Stimulated activated CD4-positive, alpha-beta T cell treated with anti-CD3 and anti-CD28 coated beads, Interleukin-1b, Interleukin-23, amount 100 ng/mL, for 24 hours (primary cell): ENCODE measurements at places on chromosomes 3 and 15.

- DNase-seq = no peak
These were observed 72.8 kb upstream of the ITGA11 start for GRCh38 chr15:68504681-68505170.

DNA sequence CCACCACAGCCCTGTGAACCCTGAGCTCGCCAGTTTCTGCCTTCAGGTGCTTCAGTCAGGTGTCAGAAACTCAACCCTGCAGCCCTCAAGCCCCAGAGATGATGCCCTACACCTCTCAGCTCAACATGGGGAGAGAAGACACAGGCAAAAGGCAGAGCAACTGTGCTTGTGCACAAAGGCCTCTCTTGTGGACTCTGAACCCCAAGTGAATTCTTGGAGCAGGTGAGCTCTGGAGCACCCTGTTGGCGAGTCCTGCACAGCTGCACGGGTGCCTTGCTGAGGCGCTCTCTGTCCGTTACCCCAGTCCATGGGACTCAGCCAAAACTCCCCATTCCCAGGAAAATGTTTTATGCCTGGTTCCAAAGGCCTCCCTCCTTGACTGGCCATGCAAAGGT, 197.0 kb downstream of the KLF13 start:
- DNase-seq = no peak

- DNase-seq = no peak
These were observed 62.8 kb downstream of the ABHD2 start for GRCh38 chr15:89150762-89151664.

DNA sequence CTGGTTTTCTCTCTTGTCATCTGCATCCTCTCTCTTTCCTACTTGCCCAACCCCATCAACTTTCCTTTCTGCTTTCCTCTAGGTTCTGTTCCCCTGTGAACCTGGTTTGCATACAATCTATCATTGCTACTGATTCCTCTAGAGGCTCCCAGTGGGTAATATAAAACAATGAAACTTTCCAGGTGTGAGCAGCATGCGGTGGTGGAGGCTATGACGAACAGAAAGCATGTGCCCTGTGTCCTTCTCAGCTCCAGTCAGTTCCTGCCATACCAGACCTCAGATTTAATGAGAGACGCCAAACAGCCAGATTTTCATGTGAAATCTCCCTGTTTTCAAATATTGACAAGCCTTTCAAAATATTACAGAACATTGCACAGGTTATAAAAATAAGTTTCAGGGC, 3.5 kb upstream of the ACAP2 start:
- no peak for DNase-seq

DNA sequence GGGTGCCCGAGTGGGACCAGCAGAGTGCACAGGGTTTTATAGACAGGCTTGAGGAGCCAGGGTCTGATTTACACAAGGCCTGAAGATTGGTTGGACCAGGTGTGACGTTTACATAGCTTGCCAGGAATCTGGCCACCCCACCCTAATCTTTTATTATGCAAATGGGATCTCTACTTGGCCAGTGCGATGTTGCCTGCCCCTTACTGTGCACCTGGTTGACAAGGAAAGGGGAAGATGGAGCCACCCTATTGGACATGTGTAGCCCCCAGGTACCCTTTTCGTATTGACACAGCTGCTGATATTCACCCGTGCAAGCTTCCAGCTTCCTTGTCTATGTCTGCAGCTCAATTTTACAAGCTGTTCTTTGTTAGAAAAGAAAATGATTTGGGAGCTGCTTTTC, 132.0 kb downstream of the ARNT2 start:
- no peak for DNase-seq

GRCh38 chr3:74360406-74360805, 254.1 kb downstream of the CNTN3 start:
- DNase-seq = no peak

DNA sequence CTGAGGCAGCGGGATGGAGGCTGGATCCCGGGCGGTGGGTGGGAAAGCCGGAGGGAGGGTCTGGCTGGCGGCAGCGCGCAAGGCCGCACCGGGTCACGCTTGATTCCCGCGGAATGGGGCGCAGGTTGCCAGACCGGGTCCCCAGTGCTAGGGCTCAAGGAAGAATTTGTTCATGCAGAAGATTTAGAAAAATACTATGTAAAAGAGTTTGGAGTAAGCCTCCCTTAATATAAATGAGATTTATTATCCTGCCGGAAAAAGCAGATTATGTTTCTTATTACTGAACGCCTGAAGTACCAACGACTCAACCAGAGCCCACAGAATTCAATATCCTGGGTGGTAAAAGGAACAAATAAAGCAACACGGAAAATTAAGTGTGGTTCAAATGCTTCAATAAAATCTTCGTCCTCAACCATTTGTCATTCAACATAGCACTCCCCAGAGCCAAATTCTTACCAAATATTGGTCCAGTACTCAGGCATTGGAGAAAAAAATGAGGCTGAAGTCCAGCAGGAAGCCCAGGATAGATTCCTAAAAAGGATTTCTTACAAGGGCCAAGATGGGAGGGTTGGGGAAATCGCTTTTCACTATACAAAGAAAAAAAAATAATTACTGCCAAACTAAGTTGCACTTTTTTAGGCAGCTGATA, 1.2 kb upstream of the ZBTB20 start:
- DNase-seq = no peak

GRCh38 chr15:98187549-98187948, 227.0 kb downstream of the ARRDC4 start:
- no peak for DNase-seq

GRCh38 chr15:58369261-58369701, 62.5 kb upstream of the LIPC start:
- no peak for DNase-seq

DNA sequence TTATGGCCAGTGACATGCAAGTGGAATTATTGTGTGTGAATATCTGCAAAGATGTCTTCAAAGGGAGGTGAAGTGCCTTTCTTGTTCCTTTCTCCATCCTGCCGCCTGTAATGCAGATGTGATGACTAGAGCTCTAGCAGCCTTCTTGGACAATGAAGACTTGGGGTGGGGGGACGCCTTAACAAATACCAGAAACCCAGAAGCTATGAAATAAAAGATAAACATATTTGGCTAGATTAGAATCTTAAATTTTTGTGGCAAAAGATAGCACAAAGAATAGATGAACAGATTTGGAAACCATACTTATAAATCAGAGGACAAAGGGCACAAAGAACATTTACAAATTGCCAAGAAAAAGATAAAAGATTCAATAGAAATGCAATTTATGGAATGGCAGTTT, 56.1 kb downstream of the AMOTL2 start:
- no peak for DNase-seq

DNA sequence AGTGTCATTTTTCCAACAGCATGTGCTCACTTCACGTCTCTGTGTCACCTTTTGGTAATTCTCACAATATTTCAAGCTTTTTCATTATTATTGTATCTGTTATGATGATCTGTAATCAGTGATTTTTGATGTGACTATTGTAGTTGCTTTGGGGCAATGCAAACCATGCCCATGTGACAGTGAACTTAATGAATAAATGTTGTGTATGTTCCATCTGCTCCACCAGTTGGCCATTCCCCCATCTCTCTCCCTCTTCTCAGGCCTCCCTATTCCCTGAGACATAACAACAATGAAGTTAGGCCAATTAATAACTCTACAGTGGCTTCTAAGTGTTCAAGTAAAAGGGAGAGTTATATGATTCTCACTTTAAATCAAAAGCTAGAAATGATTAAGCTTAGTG, 32.5 kb upstream of the TBC1D23 start:
- DNase-seq = no peak

DNA sequence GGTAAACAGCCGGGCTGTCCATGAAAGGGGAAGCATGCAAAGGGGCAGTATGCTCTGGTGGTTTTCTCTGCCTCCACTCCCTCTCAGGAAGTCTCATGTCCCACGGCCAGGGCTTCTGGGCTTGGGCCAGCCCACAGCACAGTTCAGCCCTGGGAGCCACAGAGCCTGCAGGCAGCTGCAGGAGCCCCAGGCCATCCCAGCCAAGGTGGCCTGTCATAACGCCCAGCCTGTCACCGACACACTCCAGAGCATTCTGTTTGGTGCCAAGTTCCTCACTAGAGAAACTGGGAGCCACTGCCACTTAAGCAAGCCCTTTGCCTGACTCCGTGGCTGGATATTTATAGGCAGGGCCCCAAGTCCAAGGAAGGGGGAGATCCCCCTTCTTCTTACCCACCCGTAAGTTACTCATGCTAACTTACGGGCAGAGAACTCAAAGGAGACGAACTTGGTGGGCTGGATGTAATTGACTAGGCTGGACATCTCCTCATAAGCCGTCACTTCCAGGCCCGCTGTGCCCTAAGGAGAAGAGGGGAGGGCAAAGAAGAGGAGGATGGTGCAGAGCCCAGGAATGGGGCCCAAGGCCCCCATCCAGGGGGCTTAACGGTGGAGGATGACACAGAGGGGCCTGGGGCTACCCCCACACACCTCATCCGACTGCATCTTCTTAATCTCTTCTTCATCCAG, 11.7 kb downstream of the PLCB2 start:
- DNase-seq = no peak

- no peak for DNase-seq
These were observed 3.1 kb upstream of the FAM240A start for GRCh38 chr3:46609212-46609721.

GRCh38 chr3:127483902-127484591, 106.5 kb downstream of the TPRA1 start:
- DNase-seq = no peak

DNA sequence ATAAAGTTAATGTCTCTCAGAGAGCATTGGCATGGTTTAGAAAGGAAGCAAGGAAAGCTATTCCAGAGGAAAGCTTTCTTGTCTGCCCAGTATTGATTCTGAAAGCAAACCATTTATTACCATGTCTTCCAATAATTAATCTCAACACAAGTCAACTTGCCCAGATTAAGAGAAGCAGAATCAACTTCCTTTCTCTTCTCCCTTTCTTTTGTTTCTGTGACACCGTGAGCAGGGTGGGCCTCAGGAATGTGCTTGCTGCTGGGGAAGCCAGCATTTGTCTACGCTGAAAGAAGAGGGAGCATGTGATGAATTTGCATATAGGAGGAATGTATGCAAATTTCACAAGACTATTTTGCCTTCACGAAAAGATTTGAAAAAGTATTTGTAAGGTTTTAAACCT, 368.6 kb upstream of the ROPN1 start:
- no peak for DNase-seq

DNA sequence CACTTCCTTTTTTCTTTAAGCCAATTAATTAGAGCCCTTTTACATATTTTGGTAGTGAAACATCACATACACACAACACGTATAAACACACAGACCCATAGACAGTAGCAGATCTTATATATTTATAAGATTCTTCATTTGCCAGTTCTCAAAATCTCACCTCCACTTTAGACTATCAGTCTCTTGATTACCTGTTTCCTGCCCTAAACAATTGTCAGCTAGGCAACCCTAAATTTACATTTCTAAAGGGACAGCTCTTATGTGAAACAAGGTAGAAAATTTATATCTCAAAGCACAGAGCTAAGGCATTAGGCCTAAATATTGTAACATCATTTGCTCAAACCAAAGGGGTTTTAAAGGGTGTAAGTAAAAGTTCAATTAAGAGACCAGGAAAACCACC, 28.9 kb downstream of the SETMAR start:
- no peak for DNase-seq

GRCh38 chr3:47266709-47267489, 15.7 kb downstream of the KIF9 start:
- no peak for DNase-seq

GRCh38 chr3:41137686-41138111, 61.6 kb upstream of the CTNNB1 start:
- no peak for DNase-seq

GRCh38 chr15:40407330-40407990, 1.9 kb downstream of the IVD start:
- DNase-seq = no peak

- DNase-seq = no peak
These were observed 175.4 kb upstream of the GBE1 start for GRCh38 chr3:81936817-81937216.

DNA sequence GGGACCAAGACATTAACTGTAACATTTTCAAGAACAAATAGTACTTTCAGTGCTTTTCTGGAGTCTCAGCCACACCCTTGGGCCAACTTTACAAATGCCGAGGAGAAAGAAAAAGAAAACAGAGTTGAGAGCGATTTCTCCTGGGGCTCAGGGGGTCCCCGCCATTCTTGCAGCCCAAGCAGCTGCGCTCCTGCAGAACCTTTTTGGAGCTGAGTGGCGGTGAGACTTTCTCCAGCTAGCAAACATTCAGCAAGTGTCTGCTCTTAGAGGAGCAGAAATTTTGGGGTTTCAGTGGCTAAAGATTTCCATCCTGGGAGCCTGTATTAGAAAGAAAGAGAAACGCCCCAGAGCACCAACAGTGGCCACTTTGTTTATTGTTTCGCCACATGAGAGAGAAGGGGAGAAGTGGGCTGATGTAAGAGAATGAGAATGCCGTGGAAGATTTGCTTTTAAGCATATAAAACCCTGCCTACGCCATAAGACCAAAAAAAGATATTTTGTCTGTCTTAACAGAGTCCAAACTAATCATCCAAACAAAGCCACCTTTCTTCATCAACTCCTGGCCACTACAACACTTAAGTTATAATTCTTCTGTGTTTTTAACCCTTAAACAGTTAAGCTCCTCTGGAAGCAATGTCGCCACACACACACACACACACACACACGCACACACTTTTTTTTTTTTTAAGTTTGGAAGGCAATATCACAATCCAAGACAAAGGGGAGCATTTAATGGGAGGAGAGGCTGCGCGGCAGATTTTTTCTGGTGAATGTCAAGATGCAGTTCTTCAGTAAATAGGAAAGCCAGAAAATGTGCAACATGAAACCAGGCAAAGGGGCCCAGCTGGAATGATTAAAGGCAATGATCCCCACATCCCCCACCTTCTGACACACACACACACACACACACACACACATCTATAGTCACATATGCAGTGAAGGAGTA, 19.2 kb downstream of the EID1 start:
- DNase-seq = no peak

DNA sequence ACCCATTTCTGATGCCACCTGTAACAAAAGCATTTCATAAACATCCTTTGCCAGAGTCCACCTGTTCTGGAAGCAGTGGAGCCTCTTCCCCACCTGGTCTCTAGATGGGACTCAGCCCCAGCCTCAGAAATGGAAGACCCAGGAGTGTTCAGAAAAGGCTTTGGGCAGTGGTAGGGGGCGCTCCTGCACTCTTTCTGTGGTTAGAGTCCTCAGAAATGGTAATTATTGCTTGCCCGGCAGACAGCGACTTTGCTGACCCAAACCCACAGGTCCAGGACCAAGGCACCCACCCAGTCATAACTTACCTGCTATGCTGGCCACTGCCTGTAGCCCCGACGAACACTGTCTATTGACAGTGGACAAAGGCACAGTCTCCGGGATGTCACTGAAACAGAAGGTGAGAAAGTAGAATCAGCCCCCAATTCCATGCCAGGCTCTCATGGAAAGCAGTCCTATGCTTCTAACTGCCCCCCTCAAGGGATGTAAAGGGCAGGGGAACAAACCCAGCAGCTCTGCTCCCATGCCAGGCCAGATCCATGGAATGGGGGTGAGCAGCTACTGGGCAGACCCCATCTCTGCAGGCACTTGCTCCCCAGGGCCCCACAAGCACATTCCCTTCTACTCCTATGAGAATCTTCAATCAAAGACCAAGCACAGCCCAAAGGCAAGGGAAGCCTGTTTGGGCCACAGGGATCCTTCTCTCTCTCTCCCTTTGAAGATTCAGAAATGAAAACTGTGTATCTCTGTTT, 5.1 kb downstream of the ACAA1 start:
- no peak for DNase-seq

- DNase-seq = no peak
These were observed 91.2 kb upstream of the KCNAB1 start for GRCh38 chr3:156029208-156029607.
